ENCODE measurements at places on chromosomes 12 and 14. TPM values are rescaled to one million over a fixed set of nuclear protein-coding genes. Genes with fewer than 3 reads are reported as not detected.

Gene TTC6
- total RNA-seq: 1.9 TPM

Gene MYO1H
- total RNA-seq: 0.83 TPM

Gene KRT71
- total RNA-seq: not detected

DNA sequence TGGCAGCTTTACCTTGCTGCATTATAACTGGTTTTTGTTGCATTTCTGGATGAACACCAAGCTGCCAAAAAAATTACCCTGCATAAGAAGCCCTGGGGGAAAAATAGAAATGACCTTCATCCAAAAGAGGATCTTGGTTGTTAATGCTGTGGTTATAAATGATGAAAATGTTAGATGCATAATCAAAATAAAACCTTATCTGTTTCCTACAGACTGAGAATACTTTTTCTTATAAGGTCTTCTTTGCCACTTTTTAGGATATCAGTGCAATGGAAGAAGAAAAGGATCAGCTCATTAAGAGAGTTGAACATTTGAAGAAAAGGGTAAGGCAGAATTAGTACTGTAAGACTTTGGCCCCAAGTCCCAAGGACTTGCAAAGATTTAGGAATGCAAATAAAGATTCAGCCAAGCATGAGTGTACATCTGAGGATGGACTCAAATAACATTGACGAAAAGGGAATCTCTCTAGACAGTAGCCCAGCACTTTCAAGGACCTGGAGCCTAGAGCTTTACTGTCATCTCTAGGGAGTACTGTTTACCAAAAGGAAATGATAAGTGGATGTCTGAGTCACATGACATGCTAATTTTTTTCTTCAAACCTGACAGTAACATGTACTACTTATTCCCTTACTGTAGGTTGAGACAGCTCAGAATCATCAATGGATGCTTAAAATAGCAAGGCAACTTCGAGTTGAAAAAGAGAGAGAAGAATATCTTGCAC lies 10.7 kb downstream of the IFT81 start:
- DNase-seq: no peak

DNA sequence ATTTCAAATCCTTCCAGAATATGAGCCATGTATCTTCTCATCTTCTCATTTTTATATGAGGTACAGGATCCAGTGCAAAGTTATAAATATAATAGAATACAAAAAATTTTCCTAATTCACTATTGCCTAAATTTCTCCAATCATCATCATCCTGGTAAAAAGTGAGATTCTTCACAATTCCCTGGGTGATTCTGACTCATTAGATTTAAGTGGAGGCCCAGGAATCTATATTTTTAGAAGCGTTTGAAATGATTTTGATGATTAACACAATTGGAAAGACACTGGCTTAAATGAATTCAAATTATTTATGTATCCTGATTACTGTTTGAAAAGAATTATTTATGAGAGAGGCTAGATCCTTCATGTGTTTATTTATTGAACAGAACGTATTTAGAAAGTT lies 380.3 kb upstream of the PDE3A start:
- DNase-seq: no peak

Gene LRP10
- total RNA-seq: 111 TPM

DNA sequence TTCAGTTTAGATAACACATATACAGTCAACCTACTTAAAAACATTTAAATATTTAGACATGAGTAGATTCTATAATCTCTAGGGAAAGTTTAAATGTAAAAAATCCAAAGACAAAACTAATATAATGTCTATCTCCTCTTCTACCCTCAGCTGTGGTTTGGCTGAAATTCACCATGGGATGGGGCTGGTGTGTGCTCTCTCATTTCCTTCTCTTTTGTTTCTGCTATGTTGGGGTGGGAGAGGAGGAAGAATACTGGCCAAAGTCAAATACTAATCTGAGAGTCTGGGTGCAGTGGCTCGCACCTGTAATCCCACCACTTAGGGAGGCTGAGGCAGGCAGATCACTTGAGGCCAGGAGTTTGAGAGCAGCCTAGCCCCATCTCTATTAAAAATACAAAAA lies 1673.9 kb upstream of the SEL1L start:
- no peak for DNase-seq

DNA sequence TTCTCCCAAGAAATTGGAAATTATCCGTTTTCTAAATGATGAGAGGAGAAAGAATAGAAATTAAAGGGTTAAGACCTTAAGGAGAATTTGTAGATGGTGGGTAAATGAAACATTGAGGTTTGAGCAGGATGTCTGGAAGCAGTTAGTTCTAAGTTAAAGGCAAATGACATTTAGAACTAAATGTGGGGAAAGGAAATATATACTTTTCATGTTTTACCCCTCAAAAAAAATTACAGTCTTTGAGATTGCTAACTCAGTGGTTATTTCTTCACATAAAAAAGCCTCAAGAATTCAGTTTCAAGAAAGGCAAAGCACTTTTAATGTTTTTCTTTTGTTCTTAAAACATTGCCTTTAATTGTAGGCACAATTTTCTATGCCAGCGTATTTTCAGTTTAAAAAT lies 114.0 kb downstream of the PLEKHA5 start:
- no peak for DNase-seq

DNA sequence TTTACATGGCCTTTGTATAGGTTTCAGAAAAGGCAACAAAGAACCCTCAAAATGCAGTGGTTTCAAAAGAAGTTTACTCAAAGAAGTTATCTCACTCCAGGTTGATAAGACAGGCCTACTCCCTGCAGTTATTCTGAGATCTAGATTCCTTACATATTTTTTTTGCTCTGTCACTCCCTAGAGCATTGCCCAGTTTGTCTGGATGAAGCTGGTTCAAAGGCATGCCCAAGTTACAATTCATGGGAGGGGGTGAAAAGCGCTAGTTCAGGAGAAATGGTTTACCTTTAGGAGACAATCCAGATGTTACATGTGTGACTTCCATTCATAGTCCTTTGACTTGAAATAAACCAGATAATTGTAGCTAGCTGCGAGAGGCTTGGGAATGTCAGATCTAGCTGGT lies 115.0 kb downstream of the TPH2 start:
- no peak for DNase-seq

Gene WNT1
- total RNA-seq: 0.41 TPM

Gene ESR2
- 0.31 TPM for total RNA-seq

Gene KRT76
- not detected for total RNA-seq

DNA sequence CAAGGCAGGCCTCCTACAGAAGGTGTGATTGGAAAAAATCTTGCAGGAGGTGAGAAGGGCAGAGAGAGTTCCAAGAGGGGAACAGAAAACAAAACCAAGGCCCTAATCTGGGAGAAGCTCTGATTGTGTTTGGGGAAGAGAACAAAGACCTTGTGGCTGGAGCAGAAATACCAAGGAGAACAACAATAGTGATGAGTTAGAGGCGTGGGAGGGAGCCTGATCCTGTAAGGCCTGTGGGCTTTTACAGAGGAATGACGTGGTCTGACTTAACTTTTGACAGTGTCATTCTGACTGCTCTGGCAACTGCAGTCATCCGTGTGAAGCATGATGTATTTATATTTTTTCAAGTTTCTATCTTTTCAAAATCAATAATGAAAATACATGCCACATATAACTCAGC lies 200.6 kb downstream of the ANO4 start:
- DNase-seq: no peak

- DNase-seq: no peak
Measured at GRCh38 chr12:46379352-46379751, 6.8 kb upstream of the SLC38A2 start.

Gene ANKRD13A
- total RNA-seq: 67.6 TPM

DNA sequence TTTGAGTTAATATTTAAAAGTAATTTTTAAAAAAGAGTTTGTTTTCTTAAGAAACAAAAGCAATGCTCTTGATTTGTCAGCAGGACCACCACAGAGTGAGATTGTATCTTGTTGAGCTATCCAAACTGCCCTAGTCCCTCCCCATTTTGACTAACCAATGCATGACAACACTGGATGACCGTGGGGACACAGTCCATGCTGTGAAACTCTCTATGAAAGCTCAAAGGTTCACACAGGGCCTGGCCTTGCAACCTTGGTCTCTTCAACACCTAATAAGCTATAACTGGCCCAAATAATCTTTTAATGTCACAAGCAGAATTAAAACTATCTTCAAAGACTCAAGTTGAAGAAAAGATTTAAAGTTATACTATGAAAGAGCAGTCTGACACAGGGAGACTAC lies 13.5 kb downstream of the ETFRF1 start:
- no peak for DNase-seq

GRCh38 chr14:65173973-65174693 lies 71.8 kb upstream of the MAX start:
- DNase-seq: no peak

Gene PTGDR
- total RNA-seq: not detected

DNA sequence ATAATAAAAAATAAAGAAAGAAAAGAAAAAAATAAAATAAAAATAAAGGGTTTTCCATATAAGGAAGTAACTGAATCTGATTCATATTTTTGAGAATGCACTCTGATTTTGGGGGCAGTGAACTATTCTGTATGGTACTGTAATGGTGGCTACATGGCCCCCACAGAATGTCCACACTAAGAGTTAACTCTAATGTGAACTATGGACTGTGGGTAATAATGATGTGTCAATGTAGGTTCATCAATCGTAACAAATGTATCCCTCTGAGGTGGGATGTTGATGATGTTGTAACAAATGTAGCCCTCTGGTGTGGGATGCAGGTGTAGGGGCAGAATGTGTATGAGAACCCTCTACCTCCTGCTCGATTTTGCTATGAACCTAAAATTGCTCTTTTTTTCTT lies 13.8 kb downstream of the KRT8 start:
- no peak for DNase-seq

Gene TDRD9
- total RNA-seq: 0.76 TPM

DNA sequence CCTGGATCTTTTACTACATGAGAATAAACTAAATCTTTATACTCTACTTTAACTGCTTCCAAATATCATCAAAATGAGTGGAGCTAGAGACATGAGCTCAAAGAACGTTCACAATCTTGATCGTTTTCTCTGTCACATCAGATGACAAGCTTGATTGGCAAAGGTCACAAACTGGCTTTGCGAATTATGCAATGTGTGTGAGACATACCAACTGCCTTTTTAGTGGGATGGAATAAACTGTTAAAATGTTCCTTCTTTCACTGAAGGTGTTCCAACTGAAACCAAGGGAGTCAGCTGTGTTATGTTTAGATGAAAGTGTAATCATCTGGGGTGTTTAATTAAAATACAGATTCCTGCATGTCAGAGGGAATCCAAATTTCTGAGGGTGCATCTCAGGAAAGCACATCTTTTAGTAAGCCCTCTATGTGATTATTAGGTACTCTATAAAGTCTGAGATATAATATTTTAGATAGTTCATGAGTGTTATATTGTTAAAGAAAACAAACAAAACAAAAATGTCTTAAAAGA lies 21.9 kb downstream of the KITLG start:
- no peak for DNase-seq
